Suppressor macrophage treated with lipopolysaccharide for 4 hours (primary cell): ENCODE measurements at places on chromosomes 2 and 18.

DNA sequence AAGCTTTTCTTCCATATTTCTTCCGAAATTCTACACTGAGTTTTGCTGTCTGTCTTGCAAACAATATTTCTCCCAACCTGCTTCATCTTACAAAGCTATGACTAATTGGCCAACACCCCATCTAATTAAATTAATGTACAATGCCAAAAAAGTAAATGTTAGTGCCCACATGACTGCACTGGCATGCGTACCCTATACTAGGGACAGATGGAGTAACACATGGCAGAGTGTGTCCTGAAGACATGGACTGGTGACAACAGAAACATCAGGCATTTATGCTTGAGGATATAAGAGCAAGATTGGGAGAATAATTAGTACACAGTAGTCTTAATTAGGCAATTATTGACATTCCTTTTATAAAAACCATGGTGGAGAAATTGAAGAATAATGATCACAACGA is 66.8 kb downstream of the MREG start:
- no peak for DNase-seq

- DNase-seq = no peak
These were observed 92.9 kb upstream of the CYP1B1 start for GRCh38 chr2:38168710-38169480.

GRCh38 chr18:80176334-80177073 is 67.4 kb downstream of the ADNP2 start:
- DNase-seq = no peak

DNA sequence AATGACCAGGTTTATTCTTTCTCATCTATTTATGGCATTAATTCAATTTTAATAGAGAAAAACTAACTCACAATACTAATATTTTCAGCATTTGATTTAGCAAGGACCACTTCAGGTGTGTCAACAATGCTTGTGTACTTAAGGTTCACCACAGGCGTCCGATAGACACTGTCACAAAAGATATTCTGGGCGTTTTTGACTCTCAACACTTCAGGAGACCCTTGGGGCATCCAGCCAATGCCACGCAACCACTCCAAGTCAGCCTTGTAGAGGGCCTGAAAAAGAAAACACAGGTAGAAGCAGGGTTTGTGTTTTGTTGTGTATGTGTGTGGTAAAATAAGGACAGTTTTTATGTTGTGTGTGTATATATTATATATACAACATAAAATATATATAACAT is 158.2 kb downstream of the NEB start:
- DNase-seq = no peak

DNA sequence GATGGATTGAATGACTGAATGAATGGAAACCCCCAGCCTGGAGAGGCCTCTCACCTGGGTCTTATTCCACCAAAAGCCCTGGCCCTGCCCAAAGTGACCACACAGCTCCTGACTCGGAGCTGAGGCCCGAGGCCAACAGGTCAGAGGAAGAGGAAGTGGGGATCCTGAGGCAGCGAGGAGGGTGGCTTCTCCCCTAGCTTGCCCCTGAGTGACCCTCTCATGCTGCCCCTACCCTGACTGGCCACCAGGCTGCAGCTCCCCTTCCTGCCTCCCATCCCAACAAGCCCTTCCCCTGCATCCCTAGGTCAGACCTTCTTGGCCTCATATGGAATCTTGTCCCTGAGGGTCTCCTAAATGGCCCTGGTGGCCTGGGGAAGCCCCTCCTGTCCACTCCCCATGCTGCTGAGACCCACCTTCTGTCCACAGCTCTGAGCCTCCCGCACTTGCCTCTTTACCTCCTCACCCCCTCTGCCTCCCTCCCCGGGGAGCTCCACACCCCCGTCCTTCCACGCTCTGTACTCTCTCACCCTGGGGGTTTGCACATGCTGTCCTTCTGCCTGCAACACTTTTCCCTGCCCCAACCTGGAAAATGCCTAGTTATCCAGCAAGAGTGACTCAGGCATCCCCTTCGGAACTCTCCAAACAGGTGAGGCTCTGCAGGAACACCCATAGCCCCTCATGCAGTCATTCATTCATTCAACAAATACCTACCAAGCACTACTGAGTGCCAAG is 134.8 kb upstream of the HDAC4 start:
- no peak for DNase-seq

DNA sequence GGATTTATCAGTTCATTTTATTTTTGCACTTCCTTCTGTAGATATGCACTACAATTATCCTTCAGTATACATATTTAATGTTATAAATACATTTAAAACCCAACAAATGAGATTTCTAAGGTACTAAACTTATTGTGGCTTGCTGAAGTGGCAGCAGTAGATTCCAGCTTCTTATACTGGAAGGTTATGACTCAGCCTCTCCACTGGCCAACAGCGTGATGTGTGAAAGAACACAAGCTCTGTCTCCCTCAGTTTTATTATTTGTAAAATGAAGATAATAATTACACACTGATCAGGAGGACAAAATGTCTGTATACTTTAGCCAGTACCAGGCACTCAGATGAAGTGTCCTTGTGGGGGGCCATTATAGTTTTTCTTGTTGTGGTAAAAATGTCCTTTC is 1147.1 kb downstream of the CNTNAP5 start:
- no peak for DNase-seq

DNA sequence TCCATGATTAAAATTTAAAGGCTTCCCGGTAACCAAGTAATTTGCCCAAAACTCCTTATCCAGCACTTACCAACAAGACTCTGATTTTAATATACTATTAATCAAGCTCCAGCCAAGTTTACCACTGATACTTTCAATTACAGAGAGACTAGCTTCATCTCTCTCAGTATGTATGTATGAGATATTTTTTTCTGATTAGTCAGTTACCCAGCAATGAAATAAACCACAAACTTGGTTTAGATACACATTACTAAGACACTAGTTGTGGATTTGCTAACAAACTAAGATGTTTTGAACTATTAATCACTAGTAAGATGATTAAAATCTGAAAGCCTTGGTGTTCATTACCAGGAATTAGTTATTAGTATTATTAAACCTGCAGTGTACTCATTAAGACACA is 1272.2 kb upstream of the ACVR2A start:
- no peak for DNase-seq
